ENCODE measurements at places on chromosomes 2 and 18. TPM values are rescaled to one million over a fixed set of nuclear protein-coding genes. Genes with fewer than 3 reads are reported as not detected.

DNA sequence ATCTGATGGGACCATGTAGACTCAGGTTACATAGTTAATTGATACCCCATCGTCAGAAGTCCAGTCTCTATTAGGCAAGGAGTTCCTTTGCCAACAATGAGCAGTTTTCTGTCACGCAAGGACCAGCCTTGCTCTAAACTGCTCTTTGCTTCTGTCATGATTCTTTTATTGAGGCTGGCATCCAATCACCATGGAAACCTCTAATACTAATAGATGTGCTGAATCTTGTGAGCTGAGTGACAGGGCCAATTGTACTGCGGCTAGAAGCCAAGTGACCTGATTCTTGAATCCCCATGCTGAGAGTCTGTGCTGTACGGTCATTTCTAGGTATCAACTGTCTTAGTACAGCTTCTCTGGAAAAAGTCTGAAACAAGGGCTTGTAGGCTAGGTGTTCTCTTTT lies 395.6 kb downstream of the RND3 start:
- no peak for DNase-seq

DNA sequence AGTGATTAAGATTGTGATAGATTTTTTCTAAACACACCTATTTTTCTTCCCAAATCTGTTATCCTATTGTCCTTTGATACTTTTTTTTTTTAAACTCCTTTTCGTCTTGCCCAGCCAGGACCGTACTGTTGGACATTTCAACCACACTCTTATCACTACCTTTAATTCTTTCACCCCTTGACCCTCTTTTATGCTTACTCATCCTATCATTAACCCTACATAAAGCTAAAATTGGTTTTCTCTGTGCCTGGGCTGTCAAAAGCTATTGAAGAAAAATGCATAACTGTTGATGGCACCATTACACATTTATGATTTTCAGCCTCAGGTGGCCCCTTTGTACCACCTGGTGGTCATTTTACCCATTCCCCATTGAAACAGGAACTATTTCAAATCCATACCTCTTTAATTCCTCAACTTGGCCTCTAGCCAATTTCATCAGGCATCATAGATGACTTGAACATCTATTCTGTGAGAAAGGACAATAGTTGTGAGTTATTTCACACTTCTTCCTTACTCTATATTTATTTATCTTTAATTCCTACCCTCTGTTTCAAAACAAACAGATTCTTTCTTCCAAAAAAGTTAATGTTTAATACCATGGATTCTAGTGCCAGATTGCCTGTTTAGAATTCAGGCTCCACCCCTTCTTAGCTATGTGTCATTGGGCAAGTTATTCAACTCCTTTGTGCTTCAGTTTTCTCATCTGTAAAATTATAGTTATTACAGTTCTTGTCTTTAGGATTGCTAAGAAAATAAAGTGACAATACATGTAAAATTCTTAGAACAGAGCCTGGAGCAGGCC lies 258.6 kb downstream of the CAMKMT start:
- DNase-seq = peak; percentile 20

DNA sequence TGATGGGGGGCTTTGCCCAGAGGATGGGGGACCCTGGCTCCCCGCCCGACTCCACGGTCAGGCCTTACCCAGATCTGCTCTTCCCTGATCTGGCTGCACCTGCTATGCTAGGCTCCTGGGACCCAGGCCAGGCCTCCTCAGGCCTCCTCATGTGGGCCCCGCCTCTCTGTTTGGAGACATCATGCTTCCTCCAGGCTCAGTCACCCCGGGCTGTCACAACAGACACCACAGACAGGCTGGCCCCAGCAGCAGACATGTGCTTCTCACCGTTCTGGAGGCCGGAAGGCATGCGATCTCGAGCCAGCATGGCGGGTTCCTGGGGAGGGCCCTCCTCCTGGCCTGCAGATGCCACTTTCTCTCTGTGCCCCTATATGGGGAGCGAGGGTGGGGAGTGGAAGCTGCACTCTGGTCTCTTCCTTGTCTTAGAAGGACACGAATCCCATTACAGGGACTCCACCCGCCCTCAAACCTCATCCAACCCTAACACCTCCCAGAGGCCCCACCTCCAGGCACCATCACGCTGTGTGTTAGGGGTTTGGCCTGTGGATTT lies 10.8 kb upstream of the NEU4 start:
- no peak for DNase-seq

GRCh38 chr18:67135981-67136380 lies 380.5 kb downstream of the DSEL start:
- DNase-seq = no peak

DNA sequence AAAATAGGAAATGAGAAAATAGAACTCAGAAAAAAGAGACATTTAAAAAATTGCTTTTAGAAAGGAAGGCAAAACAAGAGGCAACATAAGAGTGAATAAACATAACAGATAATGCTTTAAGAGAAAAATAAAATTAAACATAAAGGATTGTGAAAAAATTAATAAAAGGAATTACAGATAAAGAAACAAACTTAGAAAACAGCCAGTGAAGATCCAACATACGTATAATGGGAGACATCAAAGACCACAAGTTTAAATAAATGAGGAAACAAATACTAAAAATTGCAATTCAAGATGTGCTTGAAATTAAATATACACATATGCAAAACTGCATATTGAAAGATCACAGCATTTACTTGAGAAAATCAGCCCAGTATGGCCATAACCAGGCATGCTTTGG lies 448.9 kb downstream of the NBAS start:
- DNase-seq = peak; percentile 15

CTAGE1 gene
- 0.11 TPM for total RNA-seq

ZDBF2 gene
- 10.2 TPM for total RNA-seq

DSC2 gene
- total RNA-seq = not detected

GRCh38 chr2:211967234-211967633 lies 571.4 kb downstream of the ERBB4 start:
- DNase-seq = no peak

GRCh38 chr2:55518841-55519165 lies 715 bp upstream of the CFAP36 start:
- peak; percentile 14 for DNase-seq

DNA sequence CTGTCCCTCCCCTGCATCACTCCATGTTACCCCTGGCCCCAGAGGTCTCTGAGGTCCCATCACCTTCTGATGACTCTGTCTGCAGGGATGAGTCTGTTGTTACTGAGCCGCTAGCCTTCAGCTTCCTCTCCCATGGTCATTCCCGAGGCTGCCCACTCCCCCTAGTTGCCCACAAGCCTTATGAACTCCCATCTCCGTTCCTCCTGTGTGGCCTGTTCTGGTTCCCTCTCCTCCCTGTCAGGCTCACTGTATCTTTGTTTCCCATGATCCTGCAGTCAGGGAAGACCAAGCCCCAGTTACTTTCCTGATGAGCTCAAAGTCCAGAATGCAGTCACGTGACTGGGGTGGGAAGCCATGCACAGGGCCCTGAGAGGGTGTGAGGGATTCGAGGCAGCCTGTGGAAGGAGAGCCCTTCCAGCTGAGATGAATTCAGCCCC lies 39.5 kb downstream of the INPP4A start:
- DNase-seq = no peak

HOXD13 gene
- total RNA-seq = 3.8 TPM

ANKRD30BL gene
- not detected for total RNA-seq

UGT1A3 gene
- total RNA-seq = not detected

DNA sequence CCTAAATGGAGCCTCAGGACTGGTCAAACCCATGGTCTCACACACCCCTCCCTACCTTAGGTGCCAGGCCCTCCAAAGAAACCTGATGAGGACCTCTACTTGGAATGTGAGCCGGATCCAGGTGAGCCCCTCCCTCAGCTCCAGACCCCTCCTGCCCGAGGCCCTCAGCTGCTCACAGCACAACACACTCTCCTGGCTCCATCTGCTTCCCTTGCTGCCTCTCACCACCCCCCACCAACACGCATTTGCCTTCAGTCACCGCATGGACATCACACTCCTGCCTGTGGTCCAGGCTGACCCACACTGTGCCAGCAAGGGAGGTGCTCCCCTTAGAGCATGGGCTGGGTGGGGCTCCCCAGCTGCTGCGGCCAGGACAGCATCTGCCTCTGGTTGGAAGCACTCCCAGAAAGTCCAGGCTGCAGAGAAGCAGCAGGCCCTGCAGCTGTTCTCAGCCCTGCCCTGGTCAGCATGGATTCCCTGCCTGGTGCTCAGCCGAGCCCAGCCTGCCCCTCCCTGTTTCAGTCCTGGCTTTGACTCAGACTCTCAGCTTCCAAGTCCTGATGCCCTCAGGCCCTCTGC lies 15.1 kb downstream of the SH2D6 start:
- DNase-seq = peak; percentile 95

ACKR3 gene
- 10.1 TPM for total RNA-seq

DNA sequence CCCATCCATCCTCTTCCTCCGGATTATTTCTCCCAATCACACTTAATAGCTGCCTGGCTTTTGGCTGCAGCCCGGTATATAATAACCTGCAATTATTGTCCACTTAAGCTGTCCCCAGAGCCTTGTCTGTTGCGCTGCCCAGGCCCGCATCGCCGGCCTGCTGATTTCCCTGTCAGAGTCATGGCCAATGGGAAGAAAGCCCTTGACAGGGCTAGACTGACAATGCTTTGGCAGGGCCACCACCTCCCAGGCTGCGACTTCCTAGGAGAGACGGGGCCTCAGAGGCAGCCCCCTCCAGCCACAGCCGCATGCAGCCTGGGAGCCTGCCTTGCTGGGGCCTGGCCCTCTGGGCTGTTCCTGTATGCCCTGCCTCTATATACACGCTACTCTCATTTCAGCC lies 10.0 kb upstream of the CELF4 start:
- DNase-seq = no peak

- peak; percentile 39 for DNase-seq
Measured at GRCh38 chr2:113010088-113010487, 4.8 kb downstream of the IL36A start.

GRCh38 chr2:39743269-39743776 lies 35.7 kb downstream of the THUMPD2 start:
- DNase-seq = peak; percentile 51

GRCh38 chr2:11677136-11678055 lies 7.4 kb upstream of the NTSR2 start:
- DNase-seq = no peak

DNA sequence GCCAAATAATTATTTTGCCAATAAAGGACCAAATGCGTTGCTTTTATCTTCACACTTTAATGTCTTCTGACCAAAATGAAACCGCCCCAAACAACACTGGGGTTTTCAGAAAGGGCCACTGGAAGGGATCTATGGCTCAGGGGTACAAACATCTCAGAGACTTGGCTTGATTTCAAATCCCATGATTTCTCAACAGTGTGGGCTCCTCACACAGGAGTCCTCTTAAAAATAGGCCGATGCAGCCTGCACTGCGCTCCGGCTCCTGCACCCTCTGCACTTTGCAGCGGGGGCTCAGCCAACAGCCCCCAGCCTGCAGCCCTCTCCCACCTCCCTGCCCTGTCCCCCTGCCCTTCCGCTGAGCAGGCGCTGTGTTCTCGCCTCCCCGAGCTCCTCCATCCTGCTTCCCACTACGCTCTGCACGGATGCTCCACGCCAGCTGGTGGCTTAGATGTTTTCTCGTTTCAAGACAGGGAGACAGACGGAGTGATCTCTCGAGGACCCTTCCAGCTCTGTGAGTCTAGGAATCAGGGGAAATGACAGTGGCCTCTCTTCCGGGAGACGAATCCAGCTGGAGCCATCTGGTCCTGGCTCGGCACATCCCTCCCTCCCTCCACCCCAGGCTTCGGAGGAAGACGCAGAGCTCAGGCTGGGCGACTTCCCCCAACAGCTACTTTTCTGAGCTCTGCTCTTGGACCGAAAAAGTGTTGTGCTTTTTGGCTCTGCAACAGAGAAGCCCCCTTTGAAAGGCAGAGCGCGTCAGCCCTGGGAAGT lies 71.4 kb downstream of the KCNF1 start:
- peak; percentile 16 for DNase-seq

GRCh38 chr2:165408186-165408585 lies 61.3 kb upstream of the CSRNP3 start:
- DNase-seq = no peak

DNA sequence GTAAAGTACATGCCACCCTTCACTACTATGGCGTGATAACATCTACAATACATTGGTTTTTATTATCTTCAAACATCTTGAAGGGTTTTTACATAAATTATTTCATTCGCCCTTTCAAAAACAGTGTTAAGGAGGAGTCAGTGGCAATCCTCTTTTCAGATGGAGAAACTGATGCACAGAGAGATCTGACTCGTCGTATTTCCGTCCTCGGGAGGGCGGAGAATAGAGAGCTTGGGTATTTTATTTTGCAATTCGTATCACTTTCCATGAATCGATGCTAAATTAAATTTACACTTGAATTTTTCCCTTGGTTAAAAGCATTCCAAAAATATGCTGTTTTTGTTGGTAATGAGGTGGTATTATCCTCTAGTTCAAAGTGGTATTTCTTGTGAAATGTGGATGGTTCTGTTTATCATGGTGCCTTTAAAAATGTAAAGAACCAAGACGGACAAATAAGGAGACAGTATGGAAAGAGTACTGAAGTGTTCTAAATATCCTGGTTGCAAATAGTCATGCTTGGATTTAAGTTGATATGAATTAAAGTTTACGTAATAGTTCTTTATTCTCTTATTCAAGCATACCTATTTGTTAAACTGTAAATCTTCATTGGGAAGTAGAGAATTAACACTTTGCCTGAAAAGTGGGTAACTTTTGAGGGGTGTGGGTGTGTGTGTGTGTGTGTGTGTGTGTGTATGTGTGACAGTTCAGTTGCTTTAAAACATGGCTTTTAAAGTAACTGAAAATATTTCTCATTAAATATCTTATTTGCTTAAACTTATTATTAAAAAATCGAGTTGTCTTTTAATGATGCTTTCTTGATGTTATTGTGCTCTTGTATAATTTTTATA lies 5.6 kb downstream of the PHLPP1 start:
- DNase-seq = no peak

GRCh38 chr18:65760457-65760856 lies 9.6 kb downstream of the CDH7 start:
- no peak for DNase-seq

DNA sequence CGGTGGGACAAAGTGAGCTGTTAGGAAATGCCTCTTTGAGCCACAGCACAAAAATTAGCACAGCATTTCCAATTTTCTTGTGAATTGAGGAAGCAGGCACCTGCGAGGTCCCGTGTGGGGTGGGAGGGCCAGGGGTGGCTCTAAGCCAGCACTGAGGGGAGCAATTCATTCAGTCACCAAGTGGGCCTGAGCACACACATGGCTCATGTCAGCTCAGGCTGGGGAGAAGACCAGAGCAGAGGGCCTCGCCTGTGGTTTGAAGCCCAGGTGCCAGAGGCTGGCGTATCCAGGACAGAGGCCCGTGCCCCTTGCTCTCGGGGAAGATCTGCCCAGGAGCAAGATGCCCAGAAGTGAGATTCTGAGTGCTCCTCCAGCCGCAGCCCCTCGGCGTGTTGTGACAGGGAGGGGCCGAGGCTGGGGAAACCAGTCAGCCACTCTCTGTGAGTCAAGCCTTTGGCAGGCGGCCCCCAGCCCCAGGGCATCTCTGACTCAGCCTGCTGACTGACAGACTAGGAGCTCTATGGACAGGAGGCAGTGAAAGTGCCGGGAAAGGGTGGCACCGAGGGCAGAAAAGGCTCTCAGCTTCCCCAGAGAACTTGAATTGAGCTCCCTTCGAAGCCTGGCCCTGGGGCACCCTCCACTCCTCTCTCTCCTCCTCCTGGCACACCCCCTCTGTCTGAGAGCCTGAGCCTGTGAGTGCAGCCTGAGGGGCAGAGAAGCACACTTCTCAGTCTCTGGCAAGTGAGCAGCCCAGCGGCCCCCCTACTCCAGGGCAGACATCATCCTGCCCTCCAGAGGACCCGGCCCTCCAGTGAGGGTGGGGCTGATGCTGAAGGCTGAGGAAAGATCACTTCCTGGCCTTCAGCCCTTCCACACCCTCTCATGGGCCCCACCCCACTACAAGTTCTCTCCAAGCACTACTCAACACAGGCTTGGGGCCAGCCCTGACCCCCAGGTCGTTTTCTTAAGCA lies 32.3 kb downstream of the CYP26B1 start:
- peak; percentile 94 for DNase-seq

TFPI gene
- total RNA-seq = 31.5 TPM

- peak; percentile 7 for DNase-seq
Measured at GRCh38 chr18:32893915-32894314, 121.1 kb upstream of the KLHL14 start.

TMEM17 gene
- total RNA-seq = 3.7 TPM

All from GM23248 (cell line).